ENCODE measurements at places on chromosomes 3 and 15.

DNA sequence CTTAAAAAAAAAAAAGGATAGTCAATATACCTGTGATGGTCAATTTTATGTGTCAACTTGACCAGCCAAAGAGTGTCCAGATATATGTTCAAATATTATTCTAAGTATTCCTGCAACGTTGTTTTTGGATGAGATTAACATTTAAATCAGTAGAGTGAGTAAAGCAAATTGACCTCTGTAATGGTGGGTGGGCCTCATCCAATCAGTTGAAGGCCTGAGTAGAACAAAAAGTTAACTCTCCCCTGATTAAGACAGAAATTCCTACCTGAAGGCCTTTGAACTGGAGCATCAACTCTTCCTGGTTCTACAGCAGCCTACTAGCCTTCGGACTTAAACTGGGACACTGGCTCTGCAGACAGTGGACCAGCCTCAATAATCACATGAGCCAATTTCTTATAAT, 154.1 kb downstream of the FGF12 start:
- no peak for DNase-seq

DNA sequence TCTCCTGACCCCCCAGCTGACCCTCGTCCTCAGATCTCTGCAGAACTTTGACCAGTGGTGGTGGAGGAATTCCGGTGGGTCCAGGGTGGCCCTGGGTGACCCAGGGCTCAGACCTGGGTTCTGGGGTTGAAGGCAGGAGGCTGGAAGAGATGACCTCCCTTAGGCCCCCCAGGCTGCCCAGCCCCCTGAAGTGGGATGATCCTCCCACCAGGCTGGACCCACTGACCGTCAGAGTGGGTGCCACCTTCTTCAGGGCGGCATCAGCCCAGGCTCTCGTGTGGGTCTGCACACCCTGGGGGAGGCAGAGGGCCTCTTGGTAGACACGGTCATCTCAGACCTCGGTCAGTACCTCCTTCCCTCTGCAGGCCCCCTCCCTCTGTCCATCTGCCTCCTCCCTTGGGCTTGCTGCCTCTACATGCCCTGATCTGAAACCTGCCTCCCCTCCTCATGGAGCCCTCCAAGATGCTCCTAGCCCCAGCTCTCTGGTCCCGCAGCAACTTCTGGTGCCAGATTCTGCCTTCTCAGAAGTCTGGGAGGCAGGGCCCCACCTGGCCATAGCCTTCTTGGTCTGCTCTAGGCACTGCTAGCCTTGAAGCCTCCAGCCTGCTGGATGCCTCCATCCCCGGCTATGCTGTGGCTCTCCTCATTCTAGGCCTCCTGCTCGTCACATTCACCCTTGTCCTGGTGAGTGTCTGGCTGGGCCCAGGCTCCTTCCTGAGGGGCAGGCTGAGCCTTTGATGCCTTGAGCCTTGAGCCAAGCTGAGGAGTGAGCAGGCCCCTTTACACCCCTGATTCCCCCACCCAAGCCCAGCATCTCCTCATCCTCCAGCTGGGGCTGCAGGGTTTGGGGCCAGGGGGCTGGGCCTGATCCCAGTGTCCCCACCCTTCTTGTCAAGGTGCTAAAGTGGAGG, 49.1 kb upstream of the CSPG4 start:
- no peak for DNase-seq

DNA sequence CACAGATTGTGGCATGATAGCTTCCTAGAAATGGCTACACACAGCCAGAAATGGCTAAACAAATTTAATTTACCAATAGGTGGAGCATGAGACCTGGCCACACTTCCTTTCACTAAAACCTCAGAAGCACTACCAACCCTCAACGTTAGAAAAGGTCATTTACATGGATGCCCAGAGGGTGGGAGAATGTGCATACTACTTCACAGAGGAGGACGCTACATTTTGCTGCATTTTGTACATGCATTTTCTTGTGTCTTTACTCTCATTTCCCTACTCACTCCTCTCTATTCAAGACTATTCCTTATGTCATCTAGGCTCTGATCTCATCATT, 40.1 kb downstream of the C2CD4B start:
- no peak for DNase-seq

DNA sequence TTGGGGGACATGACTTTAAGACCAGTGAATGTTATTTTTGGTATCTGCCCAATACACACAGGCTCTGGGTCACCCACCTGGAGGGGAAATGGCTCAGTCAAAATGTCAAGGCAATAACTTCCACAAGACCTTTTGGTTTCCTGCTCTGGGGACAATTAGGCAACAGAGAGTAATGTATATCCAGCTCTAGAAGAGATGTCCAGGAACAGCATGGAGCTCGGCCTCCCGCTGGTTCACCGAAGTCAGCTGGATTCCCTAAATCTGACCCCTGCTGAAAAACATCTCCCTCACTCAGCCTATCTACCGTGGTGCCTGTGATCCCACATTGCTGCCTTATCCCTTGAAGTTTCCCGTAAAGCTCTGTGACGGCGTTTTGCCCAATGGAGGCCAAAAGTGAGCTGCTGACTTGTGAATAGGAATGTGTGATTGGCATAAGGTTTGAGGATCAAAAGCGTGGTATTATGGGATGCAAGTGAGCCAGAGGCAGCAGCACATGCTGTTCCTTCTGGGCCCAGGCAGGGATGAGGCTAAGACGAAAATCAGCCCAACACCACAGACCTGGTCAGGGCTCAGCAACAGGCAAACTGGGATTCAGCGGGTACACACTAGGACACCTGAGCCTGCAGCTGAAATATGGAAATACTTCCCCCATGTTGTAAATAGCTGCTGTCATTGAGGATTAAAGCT, 47.2 kb upstream of the SLC6A11 start:
- DNase-seq: no peak

- no peak for DNase-seq
Observed at GRCh38 chr3:187875863-187876262, 130.6 kb upstream of the BCL6 start.

- no peak for DNase-seq
Observed at GRCh38 chr15:32718227-32718820, 520 bp downstream of the GREM1 start.

DNA sequence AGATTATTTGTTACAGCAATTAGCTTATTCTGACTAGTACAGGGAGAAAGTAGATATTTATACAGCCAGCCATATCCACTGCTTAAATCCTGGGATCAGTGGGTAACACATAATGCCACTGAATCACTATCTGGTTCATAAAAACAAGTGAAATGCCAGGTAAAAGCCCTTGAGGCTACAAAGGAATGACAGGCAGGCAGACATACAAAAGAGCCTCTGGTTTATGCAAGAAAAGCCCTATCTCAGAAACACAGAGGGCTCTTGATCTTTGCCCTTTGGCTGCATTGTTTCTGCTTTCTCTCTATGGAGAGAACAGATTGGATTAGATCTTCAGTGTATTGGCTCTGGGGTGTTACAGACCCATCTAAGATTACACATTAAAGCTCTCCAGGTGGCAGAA, 115.4 kb upstream of the GADL1 start:
- no peak for DNase-seq

Data from NCI-H1105 treated with DMSO at 0.1 percent for 48 hours (cell line).